ENCODE measurements at places on chromosomes 3 and 15. TPM values are rescaled to one million over a fixed set of nuclear protein-coding genes. Genes with fewer than 3 reads are reported as not detected.

Gene OR5K2
- polyA plus RNA-seq: not detected

GRCh38 chr3:86180696-86181095 is 810.3 kb downstream of the VGLL3 start:
- no peaks in the 10 kb centered on the region for H3K4me1 ChIP-seq
- no peaks in the 10 kb centered on the region for H3K27me3 ChIP-seq
- H3K27ac ChIP-seq: no peak overlapping the region
- no peak for DNase-seq

Gene GPR87
- 0.12 TPM for polyA plus RNA-seq

GRCh38 chr3:111690242-111690641 is 95.1 kb upstream of the ZBED2 start:
- no peak for DNase-seq
- H3K4me1 ChIP-seq: no peaks in the 10 kb centered on the region
- no peak overlapping the region for H3K4me3 ChIP-seq
- no peaks in the 10 kb centered on the region for H3K36me3 ChIP-seq
- no peak overlapping the region for H3K27ac ChIP-seq
- no peaks in the 10 kb centered on the region for H3K27me3 ChIP-seq

DNA sequence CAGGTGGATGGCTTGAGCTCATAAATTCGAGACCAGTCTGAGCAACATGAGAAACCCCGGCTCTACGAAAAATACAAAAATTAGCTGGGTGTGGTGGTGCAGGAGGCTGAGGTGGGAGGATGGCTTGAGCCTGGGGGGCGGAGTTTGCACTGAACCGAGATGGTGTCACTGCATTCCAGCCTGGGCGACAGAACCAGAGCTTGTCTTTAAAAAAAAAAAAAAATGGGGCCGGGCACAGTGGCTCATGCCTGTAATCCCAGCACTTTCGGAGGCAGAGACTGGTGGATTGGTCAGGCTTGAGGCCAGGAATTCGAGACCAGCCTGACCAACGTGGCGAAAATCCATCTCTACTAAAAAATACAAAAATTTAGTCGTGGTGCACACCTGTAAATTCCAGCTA is 64.0 kb downstream of the TMEM44 start:
- H3K27ac ChIP-seq: no peak overlapping the region
- peaks cover 3% of the 10 kb centered on the region for H3K4me1 ChIP-seq
- no peak overlapping the region for H3K4me3 ChIP-seq
- H3K36me3 ChIP-seq: no peaks in the 10 kb centered on the region
- no peak for DNase-seq

Gene A4GNT
- 0.33 TPM for polyA plus RNA-seq

Gene CRYGS
- 6.1 TPM for polyA plus RNA-seq

GRCh38 chr3:123719862-123720453 is 135.1 kb upstream of the HACD2 start:
- H3K27ac ChIP-seq: no peak overlapping the region
- peaks cover 33% of the 10 kb centered on the region for H3K4me1 ChIP-seq
- no peak overlapping the region for H3K4me3 ChIP-seq
- no peak for DNase-seq

GRCh38 chr3:102905811-102906210 is 471.0 kb downstream of the ZPLD1 start:
- no peak for DNase-seq
- H3K4me1 ChIP-seq: no peaks in the 10 kb centered on the region
- H3K27ac ChIP-seq: no peak overlapping the region
- no peaks in the 10 kb centered on the region for H3K36me3 ChIP-seq

DNA sequence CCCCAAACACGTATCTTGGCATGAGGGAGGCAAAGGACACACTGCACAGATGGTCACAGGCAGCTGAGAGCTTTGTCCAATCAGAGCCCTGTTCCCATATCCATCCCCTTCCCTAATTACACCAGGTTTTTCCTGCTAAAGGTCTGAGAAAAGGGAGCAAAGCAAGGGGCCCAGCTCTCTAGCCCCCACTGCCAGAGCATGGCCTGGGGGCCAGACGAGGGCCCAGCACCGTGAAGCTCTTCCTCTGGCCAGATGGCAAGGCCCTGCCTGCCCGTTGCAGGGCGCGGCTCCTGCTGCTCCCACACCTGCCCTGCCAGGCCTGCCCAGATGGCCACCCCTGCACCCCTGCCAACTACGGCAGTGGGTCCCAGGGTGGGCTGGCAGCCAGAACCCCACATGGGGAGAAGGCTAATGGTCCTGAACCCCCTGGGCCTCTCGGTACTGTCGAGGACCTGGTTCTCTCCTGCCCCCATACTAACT is 3.2 kb downstream of the SHF start:
- no peak overlapping the region for H3K27ac ChIP-seq
- H3K4me3 ChIP-seq: no peak overlapping the region
- no peak for DNase-seq
- H3K36me3 ChIP-seq: peaks cover 20% of the 10 kb centered on the region
- peaks cover 53% of the 10 kb centered on the region for H3K4me1 ChIP-seq

Gene CCR2
- 0.13 TPM for polyA plus RNA-seq

Gene SPATA12
- 0.20 TPM for polyA plus RNA-seq

- H3K36me3 ChIP-seq: peaks cover 3% of the 10 kb centered on the region
- no peak overlapping the region for H3K4me3 ChIP-seq
- DNase-seq: no peak
- H3K27me3 ChIP-seq: no peaks in the 10 kb centered on the region
These were observed 61.5 kb upstream of the FGD5 start for GRCh38 chr3:14757153-14757700.

Gene KCNAB1
- polyA plus RNA-seq: 20.3 TPM

GRCh38 chr15:83380682-83381081 is 66.5 kb upstream of the SH3GL3 start:
- H3K4me1 ChIP-seq: peaks cover 11% of the 10 kb centered on the region
- no peaks in the 10 kb centered on the region for H3K36me3 ChIP-seq
- no peak for DNase-seq
- H3K27ac ChIP-seq: no peak overlapping the region
- peaks cover 29% of the 10 kb centered on the region for H3K27me3 ChIP-seq
- no peak overlapping the region for H3K4me3 ChIP-seq

GRCh38 chr3:137330246-137330645 is 372.5 kb downstream of the IL20RB start:
- no peaks in the 10 kb centered on the region for H3K4me1 ChIP-seq
- no peak for DNase-seq
- H3K27me3 ChIP-seq: no peaks in the 10 kb centered on the region
- H3K4me3 ChIP-seq: no peak overlapping the region

- no peaks in the 10 kb centered on the region for H3K27me3 ChIP-seq
- no peak for DNase-seq
- H3K4me1 ChIP-seq: no peaks in the 10 kb centered on the region
These were observed 101.9 kb upstream of the GALNT15 start for GRCh38 chr3:16072420-16073110.

Gene PPP1R14D
- polyA plus RNA-seq: not detected

- H3K36me3 ChIP-seq: no peaks in the 10 kb centered on the region
- H3K4me1 ChIP-seq: no peaks in the 10 kb centered on the region
- no peak overlapping the region for H3K4me3 ChIP-seq
These were observed 13.2 kb upstream of the SLC2A2 start for GRCh38 chr3:171039674-171040073.

- H3K27me3 ChIP-seq: no peaks in the 10 kb centered on the region
- no peak overlapping the region for H3K4me3 ChIP-seq
- H3K4me1 ChIP-seq: no peaks in the 10 kb centered on the region
- no peaks in the 10 kb centered on the region for H3K36me3 ChIP-seq
These were observed 30.1 kb downstream of the GPR15 start for GRCh38 chr3:98561727-98562521.

DNA sequence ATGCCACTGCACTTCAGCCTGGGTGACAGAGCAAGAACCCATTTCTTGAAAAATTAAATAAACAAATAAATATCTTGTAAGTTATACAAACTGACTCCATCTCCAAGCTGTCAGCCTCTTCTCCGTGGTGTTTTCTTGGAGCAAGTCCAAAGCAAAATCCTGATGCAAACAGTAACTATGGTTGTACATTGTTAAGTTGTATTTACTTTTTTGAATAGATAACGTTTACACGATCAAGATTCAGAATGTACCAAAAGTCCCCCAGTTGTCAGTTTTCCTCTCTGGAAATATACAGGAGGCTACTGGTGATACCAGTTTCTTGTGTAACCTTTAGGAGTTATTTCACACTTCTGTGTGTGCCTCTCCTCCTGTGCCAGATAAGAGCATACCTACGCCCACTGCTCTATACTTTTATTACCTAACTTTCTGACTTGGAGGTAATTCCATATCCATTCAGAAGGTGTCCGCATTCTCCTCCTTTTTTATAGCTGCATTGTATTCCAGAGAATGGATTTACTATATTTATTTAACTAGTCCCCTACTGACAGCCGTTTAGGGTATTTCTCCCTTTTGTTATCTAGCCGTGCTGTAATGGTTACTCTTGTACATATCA is 14.2 kb downstream of the CMTM7 start:
- no peaks in the 10 kb centered on the region for H3K36me3 ChIP-seq
- H3K4me1 ChIP-seq: peaks cover 14% of the 10 kb centered on the region
- no peak for DNase-seq
- H3K4me3 ChIP-seq: no peak overlapping the region

Gene MOBP
- polyA plus RNA-seq: 257 TPM

Gene CNTN4
- 34.3 TPM for polyA plus RNA-seq

DNA sequence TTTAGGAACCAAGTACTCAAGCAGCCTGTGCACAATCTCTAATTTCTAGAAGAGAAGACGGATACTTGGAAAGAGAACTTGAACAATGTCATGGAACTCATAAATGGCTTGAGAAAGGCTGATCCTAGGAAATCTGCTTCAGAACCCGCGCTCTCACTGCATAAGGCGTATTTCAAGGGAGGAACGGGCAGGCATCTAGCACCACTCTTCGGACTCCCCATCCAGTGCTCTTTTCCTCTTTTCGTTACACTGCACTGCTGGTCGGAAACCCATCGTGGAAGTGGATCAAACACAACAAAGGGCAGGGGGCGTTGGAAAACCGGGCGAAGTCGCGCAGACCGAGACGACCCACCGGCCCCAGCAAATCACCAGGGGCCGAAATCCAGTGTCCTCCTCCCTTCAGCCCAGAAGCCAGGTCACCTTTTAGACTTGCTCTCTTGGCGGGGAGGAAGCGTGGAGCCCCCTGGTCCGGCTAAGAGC is 539 bp upstream of the TLNRD1 start:
- H3K36me3 ChIP-seq: peaks cover 12% of the 10 kb centered on the region
- H3K4me1 ChIP-seq: peaks cover 12% of the 10 kb centered on the region
- H3K4me3 ChIP-seq: peak overlapping the region; percentile 85
- DNase-seq: peak; percentile 76

GRCh38 chr3:169241991-169242707 is 421.4 kb downstream of the MECOM start:
- H3K4me3 ChIP-seq: peak overlapping the region; percentile 43
- H3K27me3 ChIP-seq: peaks cover 13% of the 10 kb centered on the region
- H3K27ac ChIP-seq: peak overlapping the region; percentile 44
- H3K4me1 ChIP-seq: no peaks in the 10 kb centered on the region
- no peak for DNase-seq

- DNase-seq: no peak
- H3K27me3 ChIP-seq: no peaks in the 10 kb centered on the region
- H3K4me1 ChIP-seq: no peaks in the 10 kb centered on the region
- no peaks in the 10 kb centered on the region for H3K36me3 ChIP-seq
- H3K27ac ChIP-seq: no peak overlapping the region
- no peak overlapping the region for H3K4me3 ChIP-seq
These were observed 612.6 kb upstream of the NECTIN3 start for GRCh38 chr3:110459021-110459420.

Measured in spinal cord (tissue), 10 donors.